ENCODE measurements at places on chromosomes 6 and 20.

- DNase-seq, result no peak
Measured at GRCh38 chr6:33521489-33522091, 58.5 kb downstream of the BAK1 start.

DNA sequence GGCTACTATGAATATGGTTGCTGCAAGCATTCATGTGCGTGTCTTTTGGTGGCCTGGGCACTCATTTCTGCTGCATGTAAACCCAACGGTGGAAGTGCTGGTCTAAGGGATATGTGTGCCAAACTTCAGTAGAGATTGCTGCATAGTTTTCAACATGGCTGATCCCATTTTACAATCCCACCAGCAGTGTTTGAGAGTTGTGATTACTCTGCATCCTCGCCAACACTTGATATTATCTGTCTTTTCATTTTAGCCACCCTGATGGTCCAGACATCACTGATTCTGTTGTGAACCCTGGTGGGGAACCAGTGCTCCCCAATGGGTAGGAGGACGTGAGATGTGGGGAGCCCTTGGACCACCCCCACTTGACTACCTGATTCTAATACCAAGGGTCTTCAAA, 27.5 kb downstream of the PACSIN1 start:
- no peak for DNase-seq

DNA sequence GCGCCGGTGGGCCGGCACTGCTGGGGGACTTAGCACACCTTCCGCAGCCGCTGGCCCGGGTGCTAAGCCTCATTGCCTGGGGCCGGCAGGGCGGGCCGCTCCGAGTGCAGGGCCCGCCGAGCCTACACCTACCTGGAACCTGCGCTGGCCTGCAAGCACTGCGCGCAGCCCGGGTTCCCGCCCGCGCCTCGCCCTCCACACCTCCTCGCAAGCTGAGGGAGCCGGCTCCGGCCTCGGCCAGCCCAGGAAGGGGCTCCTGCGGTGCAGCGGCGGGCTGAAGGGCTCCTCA, 10.7 kb upstream of the MPC1 start:
- DNase-seq, result no peak

GRCh38 chr6:167306401-167306998, 15.4 kb downstream of the UNC93A start:
- DNase-seq, result no peak

DNA sequence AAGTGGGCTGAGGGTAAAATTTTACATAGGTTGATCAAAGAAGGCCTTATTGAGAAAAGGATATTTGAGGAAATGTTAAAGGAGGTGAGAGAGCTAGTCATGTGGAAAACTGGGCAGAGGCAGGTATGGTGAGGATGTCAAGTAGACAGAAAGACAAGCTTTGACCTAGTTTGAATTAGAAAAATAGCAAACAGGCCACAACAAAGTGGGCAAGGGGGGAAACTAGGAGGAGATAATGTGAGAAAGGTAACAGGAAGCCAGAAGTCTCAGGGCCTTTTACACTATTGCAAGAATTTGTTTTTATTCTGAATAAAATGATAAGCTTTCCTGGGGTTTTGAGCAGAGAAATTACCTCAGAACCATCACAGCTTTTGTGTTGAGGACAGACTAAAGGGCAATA, 115.7 kb downstream of the RWDD2A start:
- no peak for DNase-seq

- DNase-seq, result no peak
Measured at GRCh38 chr6:38909015-38909730, 139.4 kb upstream of the GLP1R start.
